ENCODE measurements at places on chromosomes 6 and 20. TPM values are rescaled to one million over a fixed set of nuclear protein-coding genes. Genes with fewer than 3 reads are reported as not detected.

LY6G6C gene
- not detected for total RNA-seq

KHDRBS2 gene
- 0.09 TPM for total RNA-seq

SMPDL3A gene
- total RNA-seq: 8.0 TPM

BEND6 gene
- 1.1 TPM for total RNA-seq

AARS2 gene
- total RNA-seq: 8.5 TPM

DEFB124 gene
- not detected for total RNA-seq

HLA-DQA2 gene
- 2.8 TPM for total RNA-seq

SLC12A5 gene
- total RNA-seq: 3.0 TPM

PTGIS gene
- 51.7 TPM for total RNA-seq

SNAP91 gene
- 0.89 TPM for total RNA-seq
